ENCODE measurements at places on chromosomes 7 and 10.
A peak's percentile ranks its signal among the peaks of the same experiment; 100 is the strongest.

DNA sequence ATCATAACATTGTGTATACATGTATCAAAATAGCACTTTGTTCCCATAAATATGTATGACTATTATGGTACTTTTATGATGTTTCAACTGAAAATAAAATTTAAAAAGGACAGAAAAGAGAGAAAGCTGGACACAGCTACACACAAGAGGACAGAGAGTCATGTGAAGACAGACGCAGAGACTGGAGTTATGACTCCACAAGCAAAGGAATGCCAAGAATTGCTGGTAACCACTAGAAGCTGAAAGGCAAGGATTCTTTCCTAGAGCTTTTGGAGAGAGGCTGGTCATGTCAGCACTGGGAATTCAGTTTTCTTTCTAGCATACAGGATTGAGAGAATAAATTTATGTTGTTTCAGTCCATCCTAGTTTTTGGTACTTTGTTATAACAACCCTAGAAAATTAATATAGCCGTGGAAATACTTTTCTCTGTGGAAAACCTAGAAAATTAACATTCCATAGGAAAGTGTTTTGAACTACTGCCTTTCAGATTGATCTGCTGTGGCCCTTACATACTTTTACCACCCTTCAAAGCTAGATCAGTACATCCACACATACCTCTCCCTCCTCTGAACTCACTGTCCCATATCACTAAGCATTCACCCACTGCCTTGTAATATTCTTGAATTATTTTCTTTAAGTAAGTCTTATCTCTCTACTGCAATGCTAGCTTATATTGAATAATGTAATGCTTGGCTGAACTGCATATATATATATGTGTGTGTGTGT is 575.3 kb downstream of the IPMK start:
- DNase-seq = peak; percentile 82

- no peak for DNase-seq
Observed at GRCh38 chr10:111874576-111874975, 309.0 kb downstream of the GPAM start.

DNA sequence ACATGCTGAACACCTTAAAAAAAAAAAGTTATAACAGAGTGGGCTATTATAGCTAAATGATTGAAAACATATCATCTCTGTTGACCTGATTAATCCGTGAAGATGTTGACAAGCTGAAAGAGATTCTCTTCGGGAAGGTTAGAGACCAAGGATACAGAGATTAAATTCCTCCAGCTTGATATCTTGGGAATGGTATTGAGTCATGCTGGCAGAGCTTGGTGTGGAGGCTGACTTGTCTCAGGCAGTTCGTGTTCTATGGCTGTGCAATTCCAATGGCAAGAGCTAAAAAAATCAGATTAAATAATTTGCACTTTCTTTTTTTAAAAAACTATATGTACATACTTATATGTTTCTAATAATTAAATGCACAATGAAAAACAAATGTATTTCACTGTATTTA is 24.9 kb upstream of the CACNA2D1 start:
- no peak for DNase-seq

- DNase-seq = no peak
Observed at GRCh38 chr10:1560535-1561192, 176.7 kb downstream of the ADARB2 start.

DNA sequence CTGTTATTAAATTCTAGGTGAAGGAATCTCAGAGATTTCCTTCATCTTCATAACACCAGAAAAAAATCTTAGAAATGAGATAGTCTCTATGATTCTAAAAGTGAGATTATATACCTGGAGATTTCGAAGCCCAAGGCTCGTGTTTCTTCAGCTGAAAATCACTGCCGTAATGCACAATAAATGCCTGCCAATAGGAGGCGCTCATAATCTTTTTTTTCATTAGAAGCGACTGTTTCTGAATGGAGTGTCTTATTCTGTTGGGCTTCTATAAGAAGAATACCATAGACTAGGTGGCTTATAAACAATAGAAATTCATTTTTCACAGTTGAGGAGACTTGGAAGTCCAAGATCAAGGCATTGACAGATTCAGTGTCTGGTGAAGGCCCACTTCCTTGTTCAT is 294.7 kb downstream of the PRKG1 start:
- no peak for DNase-seq

DNA sequence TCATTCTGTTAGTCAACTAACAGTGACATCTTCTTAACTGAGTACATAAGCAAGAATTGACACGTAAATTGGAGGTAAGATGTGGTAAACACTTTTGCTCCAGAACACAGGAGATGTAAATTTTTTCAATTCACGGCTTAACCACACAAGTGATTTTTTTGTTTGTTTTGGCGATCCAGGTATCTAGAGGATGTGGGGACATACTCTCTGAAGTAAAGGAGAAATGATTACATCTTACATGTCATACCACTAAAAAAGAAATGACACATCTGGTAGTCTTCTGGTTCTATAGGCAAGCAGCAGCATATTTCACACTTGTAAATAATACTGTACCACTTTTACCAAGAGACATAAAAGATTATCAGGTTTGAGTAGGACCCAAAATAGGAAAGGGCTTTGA is 200.3 kb upstream of the ZWINT start:
- no peak for DNase-seq

Measured in amniotic stem cell (primary cell).